ENCODE measurements at places on chromosomes 1 and 21.
A peak's percentile ranks its signal among the peaks of the same experiment; 100 is the strongest.

GRCh38 chr1:207897188-207897587 lies 13.7 kb downstream of the CD34 start:
- no peak for DNase-seq

DNA sequence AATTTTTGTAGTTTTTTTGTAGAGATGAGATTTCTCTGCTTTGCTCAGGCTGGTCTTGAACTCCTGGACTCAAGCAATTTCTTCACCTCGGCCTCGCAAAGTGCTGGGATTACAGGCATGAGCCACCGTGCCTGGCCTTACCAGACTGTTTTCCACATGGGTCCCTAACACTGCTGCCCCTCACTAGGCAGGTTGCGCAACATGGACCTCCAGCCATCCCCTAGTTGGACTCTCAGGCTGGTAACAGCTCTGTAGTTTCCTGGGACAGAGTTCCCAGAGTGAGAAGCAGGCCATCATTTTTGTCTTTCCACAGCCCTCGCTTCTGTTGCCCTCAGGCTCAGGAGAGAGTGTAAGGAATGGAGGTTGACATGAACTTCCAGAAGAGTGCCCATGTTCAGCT lies 156.1 kb downstream of the CTH start:
- DNase-seq = no peak

GRCh38 chr1:20896826-20897225 lies 109.7 kb upstream of the HP1BP3 start:
- DNase-seq = peak; percentile 12

- DNase-seq = no peak
Observed at GRCh38 chr1:231214918-231215680, 25.9 kb upstream of the GNPAT start.

Data from NCI-H526 treated with DMSO at 0.1 percent for 48 hours (cell line).